Thymus (tissue), 14 donors: ENCODE measurements at places on chromosomes 7 and 10. TPM values are rescaled to one million over a fixed set of nuclear protein-coding genes. Genes with fewer than 3 reads are reported as not detected.

Gene STEAP4
- polyA plus RNA-seq: 7.9 TPM

Gene JAKMIP3
- polyA plus RNA-seq: 0.39 TPM

Gene FANK1
- polyA plus RNA-seq: 14.1 TPM

Gene CABCOCO1
- 0.43 TPM for polyA plus RNA-seq

Gene TMEM176A
- polyA plus RNA-seq: 27.9 TPM

Gene IFIT1B
- polyA plus RNA-seq: 0.07 TPM

Gene PNLIPRP3
- 0.23 TPM for polyA plus RNA-seq

Gene SPDYE3
- 0.27 TPM for polyA plus RNA-seq

Gene NPTX2
- 1.1 TPM for polyA plus RNA-seq

Gene PLPP4
- 0.27 TPM for polyA plus RNA-seq

Gene LRRC72
- polyA plus RNA-seq: not detected

Gene NUTM2B
- polyA plus RNA-seq: 0.09 TPM

Gene ZCCHC24
- polyA plus RNA-seq: 5.4 TPM

Gene POP7
- polyA plus RNA-seq: 31.2 TPM

Gene ANXA8L1
- 46.1 TPM for polyA plus RNA-seq

Gene TUBB8
- polyA plus RNA-seq: 0.75 TPM

Gene PNLIPRP2
- 0.25 TPM for polyA plus RNA-seq

Gene CFAP70
- polyA plus RNA-seq: 14.3 TPM

Gene AMPH
- polyA plus RNA-seq: 1.3 TPM

Gene PTN
- polyA plus RNA-seq: 19.3 TPM

Gene GARS1
- 56.9 TPM for polyA plus RNA-seq

Gene CLDN15
- 34.2 TPM for polyA plus RNA-seq

Gene PAX4
- 0.11 TPM for polyA plus RNA-seq

Gene GIMAP1
- 10.7 TPM for polyA plus RNA-seq

Gene MRPS24
- polyA plus RNA-seq: 80.5 TPM

Gene SCIN
- 0.37 TPM for polyA plus RNA-seq

Gene TDRD1
- polyA plus RNA-seq: 0.07 TPM

Gene PLEKHS1
- 0.37 TPM for polyA plus RNA-seq

Gene IGF2BP3
- polyA plus RNA-seq: 3.4 TPM

Gene UTF1
- polyA plus RNA-seq: 0.02 TPM
